Astrocyte (in vitro differentiated cells and primary cell): ENCODE measurements at places on chromosomes 1 and 21. TPM values are rescaled to one million over a fixed set of nuclear protein-coding genes. Genes with fewer than 3 reads are reported as not detected.

DNA sequence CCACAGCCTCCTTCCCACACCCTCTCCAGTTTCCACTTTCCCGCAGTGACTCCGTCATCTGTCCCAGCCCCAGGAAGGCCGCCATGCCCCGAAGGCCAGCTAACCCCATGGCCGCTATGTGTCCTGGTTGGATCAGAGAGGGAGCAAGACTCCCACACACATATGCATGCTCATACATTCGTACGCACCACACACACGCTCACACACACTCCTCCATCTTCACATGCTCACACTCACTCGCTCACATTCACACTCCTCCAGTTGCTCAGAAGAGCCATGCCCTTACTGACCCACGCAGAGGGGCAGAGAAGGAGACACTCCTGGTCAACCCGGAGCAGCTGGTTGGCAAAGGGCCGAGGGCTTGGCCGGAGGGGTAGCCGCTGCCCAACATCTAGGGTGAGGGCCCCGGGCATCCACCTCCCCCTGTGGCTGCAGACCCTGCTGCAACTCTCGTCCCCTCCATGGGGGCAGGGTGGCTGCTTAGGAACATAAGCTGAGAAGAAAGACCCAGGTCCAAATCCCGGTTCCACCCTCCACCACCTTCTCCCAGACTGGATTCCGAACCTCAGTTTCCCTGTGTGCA is 122.3 kb upstream of the SLC25A33 start:
- H3K4me3 ChIP-seq = no peak overlapping the region
- no peak overlapping the region for H3K27ac ChIP-seq
- peaks cover 21% of the 10 kb centered on the region for H3K4me1 ChIP-seq
- no peak for DNase-seq
- H3K36me3 ChIP-seq = no peaks in the 10 kb centered on the region
- no peaks in the 10 kb centered on the region for H3K27me3 ChIP-seq

The TMEM52 gene
- 0.84 and 1.4 TPM in 2 replicates for total RNA-seq

DNA sequence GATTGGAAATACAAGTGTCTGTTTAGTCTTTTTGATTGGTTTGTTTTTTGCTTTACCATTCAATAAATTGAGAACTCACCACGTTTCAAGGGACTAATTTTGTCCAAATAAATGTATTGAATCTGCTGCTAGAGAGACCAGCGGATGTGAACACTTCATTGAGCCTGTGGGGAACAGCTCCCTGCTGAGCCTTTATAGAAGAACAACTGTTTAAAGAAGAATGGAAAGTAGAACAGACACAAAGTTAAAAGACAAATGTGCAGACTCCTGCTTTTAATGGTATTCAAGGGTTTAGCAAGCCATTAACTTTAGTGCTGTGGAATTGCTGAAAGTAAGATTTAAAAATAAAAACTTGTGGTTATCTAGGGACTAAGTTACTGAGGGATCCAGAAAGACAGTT is 817.7 kb upstream of the B3GALT2 start:
- DNase-seq = no peak
- H3K27me3 ChIP-seq = no peaks in the 10 kb centered on the region
- H3K36me3 ChIP-seq = no peaks in the 10 kb centered on the region
- H3K27ac ChIP-seq = no peak overlapping the region

- H3K4me1 ChIP-seq = peaks cover 7% of the 10 kb centered on the region
- no peaks in the 10 kb centered on the region for H3K36me3 ChIP-seq
- no peak overlapping the region for H3K27ac ChIP-seq
- no peaks in the 10 kb centered on the region for H3K27me3 ChIP-seq
- DNase-seq = peak; percentile 22
Measured at GRCh38 chr1:115099693-115100050, 10.4 kb upstream of the TSPAN2 start.

DNA sequence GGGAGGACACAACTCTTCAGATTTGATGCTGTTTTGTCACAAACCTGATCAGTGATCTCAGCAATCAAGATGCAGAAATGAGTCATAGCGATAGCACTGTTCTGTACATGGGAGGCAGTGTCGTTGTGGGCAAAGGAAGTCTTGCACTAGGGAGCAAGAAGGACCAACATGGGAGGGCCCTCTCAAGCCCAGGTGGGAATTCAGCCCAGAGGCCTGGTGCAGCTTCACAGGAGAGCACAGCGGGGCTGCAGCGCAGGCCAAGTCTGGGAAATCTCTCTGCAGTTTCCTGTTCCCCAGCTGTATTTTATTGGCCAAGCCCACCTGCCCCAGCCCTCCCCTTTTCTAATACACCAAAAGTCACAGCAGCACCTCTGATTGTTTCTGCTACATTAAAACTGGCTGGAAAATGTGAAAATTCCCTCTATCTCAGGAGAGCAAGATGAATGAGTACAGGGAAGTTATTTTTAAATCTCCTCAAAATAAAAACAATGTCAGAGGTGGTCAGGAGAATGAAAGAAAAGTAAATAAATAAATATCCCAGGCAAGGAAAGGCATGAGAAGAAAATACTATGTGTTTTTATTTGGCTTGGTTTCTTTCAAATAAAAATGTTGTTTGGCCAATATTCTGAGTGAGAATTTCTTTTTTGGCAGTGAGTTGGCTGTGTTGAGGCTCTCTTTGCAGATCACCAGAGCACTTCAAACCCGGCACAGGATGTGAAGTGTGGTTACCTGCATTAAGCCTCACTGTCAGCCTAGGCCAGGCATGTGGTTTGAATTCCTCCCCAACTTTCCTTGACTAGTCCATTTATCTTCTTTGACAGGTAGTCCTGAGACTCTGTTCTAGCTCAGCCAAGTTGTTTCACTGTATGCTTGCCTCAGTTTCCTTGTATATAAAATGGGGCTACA is 422.1 kb downstream of the PLPP3 start:
- H3K4me3 ChIP-seq = no peak overlapping the region
- H3K27me3 ChIP-seq = no peaks in the 10 kb centered on the region
- no peaks in the 10 kb centered on the region for H3K4me1 ChIP-seq
- H3K27ac ChIP-seq = no peak overlapping the region
- no peaks in the 10 kb centered on the region for H3K36me3 ChIP-seq

DNA sequence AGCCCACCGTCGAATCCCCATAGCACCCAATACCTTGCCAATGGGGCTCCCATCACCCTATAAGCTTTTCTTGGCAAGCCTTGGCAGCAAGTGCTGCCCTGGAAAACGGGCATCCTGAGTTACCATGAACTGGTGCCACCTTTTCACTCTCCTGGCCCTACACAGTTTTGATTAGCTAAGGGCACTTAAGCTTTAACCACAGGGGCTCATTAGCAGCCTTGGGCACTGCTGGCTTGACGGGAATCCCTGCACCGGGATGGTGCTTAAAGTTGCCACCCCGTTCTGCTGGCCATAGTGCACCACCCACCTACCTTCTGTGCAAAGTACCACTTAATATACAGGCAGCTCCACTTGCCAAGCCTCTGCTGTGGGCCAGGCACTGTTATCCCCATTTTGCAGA is 13.7 kb downstream of the PARS2 start:
- H3K36me3 ChIP-seq = no peaks in the 10 kb centered on the region
- H3K4me3 ChIP-seq = no peak overlapping the region
- no peaks in the 10 kb centered on the region for H3K27me3 ChIP-seq

GRCh38 chr1:55928576-55928975 is 650.8 kb downstream of the PLPP3 start:
- no peak for DNase-seq
- H3K27ac ChIP-seq = no peak overlapping the region
- no peak overlapping the region for H3K4me3 ChIP-seq
- no peaks in the 10 kb centered on the region for H3K36me3 ChIP-seq
- H3K27me3 ChIP-seq = no peaks in the 10 kb centered on the region
- H3K4me1 ChIP-seq = no peaks in the 10 kb centered on the region

GRCh38 chr1:79982211-79982610 is 975.7 kb upstream of the ADGRL4 start:
- no peak overlapping the region for H3K4me3 ChIP-seq
- H3K27me3 ChIP-seq = no peaks in the 10 kb centered on the region
- H3K4me1 ChIP-seq = no peaks in the 10 kb centered on the region
- no peak overlapping the region for H3K27ac ChIP-seq
- H3K36me3 ChIP-seq = no peaks in the 10 kb centered on the region
